ENCODE measurements at places on chromosomes 7 and 10. TPM values are rescaled to one million over a fixed set of nuclear protein-coding genes. Genes with fewer than 3 reads are reported as not detected.

Gene ELFN1
- polyA plus RNA-seq, result 2.3 TPM

GRCh38 chr10:12685261-12686058 is 316.1 kb downstream of the CCDC3 start:
- H3K4me1 ChIP-seq, result no peaks in the 10 kb centered on the region
- no peaks in the 10 kb centered on the region for H3K36me3 ChIP-seq
- H3K4me3 ChIP-seq, result no peak overlapping the region
- DNase-seq, result no peak
- peak overlapping the region; percentile 15 for H3K27ac ChIP-seq
- no peaks in the 10 kb centered on the region for H3K27me3 ChIP-seq

- no peaks in the 10 kb centered on the region for H3K4me1 ChIP-seq
- H3K36me3 ChIP-seq, result no peaks in the 10 kb centered on the region
- no peak for DNase-seq
- H3K27ac ChIP-seq, result no peak overlapping the region
These were observed 209.1 kb downstream of the BICC1 start for GRCh38 chr10:58721601-58722281.

DNA sequence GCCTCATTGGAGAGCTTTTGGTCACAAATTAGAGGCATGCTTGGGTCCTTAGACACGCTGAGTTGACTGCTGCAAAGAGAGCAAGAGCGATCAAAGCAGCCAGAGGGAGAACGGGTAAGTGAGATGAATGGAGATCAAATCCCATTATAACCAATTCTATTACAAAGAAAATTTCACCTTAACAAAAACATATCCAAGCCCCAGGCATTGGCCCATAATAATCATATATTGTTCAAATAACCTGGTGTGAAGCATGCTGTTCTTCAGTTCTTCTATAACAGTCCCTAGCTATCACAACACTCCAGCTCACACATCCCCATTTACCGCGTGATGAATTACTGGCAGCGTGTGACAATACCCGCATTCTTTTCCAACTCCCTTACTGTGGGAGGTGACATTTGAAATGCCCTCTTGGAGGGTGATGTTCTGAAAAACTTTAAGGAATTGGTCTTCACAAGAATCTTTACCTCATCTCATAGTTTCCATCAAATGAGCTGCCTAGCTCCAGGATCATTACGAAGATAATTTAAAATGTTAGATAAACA is 156.1 kb upstream of the PLXNA4 start:
- H3K4me1 ChIP-seq, result no peaks in the 10 kb centered on the region
- DNase-seq, result no peak
- peaks cover 5% of the 10 kb centered on the region for H3K27me3 ChIP-seq
- no peak overlapping the region for H3K27ac ChIP-seq
- H3K4me3 ChIP-seq, result no peak overlapping the region
- H3K36me3 ChIP-seq, result no peaks in the 10 kb centered on the region

Gene ELAPOR2
- polyA plus RNA-seq, result 8.2 TPM

Gene PON3
- 10.6 TPM for polyA plus RNA-seq

Gene ENO4
- 1.1 TPM for polyA plus RNA-seq

Gene CYP3A4
- 14.3 TPM for polyA plus RNA-seq

GRCh38 chr7:159263430-159263829 is 118.8 kb upstream of the VIPR2 start:
- H3K27me3 ChIP-seq, result no peaks in the 10 kb centered on the region
- no peaks in the 10 kb centered on the region for H3K4me1 ChIP-seq
- DNase-seq, result no peak
- H3K4me3 ChIP-seq, result no peak overlapping the region
- no peak overlapping the region for H3K27ac ChIP-seq

GRCh38 chr10:126889421-126889820 is 15.8 kb upstream of the DOCK1 start:
- no peaks in the 10 kb centered on the region for H3K36me3 ChIP-seq
- H3K27me3 ChIP-seq, result no peaks in the 10 kb centered on the region
- no peak overlapping the region for H3K27ac ChIP-seq
- H3K4me3 ChIP-seq, result no peak overlapping the region
- no peak for DNase-seq
- no peaks in the 10 kb centered on the region for H3K4me1 ChIP-seq

DNA sequence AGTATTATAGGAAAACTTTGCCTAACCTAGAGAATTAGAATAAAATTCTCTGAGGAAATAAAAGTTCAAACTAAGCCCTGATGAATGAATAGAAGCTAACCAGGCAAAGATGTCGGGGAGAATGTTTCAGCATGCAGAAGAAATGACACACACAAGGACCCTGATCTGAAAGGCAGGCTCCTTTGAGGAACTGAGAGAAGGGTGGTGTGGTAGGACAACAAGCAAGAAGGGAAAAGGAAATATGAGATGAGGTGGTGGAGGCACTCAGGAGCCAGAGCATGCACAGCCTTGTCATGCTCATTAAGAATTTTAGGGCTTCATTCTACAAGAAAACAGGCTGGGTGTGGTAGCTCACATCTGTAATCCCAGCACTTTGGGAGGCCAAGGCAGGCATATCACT is 90.6 kb downstream of the ARHGAP12 start:
- DNase-seq, result no peak
- no peaks in the 10 kb centered on the region for H3K4me1 ChIP-seq
- H3K27ac ChIP-seq, result no peak overlapping the region
- H3K27me3 ChIP-seq, result no peaks in the 10 kb centered on the region
- H3K36me3 ChIP-seq, result peaks cover 7% of the 10 kb centered on the region

Gene GRID1
- 1.7 TPM for polyA plus RNA-seq

Gene FEZF1
- not detected for polyA plus RNA-seq

Gene SPAM1
- 1.0 TPM for polyA plus RNA-seq

DNA sequence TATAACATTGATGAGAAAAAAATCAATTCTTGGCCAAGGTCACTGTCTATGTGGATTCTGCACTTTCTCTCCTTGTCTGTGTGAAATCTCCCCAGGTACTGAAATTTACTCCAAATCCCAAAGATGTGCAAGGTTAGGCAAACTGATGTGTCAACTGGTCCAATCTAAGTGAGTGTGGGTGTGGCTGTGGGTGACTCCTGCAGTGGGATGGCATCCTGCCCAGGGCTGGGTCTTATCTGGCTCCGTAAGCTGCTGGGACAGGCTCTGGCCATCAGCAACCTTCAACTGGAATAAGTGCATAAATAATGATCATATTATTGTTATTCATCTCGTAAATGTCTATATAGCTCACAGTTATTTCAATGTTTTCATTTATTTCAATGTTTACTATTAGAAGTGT is 79.3 kb downstream of the JCAD start:
- H3K4me1 ChIP-seq, result no peaks in the 10 kb centered on the region
- H3K4me3 ChIP-seq, result no peak overlapping the region
- no peak for DNase-seq
- no peaks in the 10 kb centered on the region for H3K36me3 ChIP-seq

DNA sequence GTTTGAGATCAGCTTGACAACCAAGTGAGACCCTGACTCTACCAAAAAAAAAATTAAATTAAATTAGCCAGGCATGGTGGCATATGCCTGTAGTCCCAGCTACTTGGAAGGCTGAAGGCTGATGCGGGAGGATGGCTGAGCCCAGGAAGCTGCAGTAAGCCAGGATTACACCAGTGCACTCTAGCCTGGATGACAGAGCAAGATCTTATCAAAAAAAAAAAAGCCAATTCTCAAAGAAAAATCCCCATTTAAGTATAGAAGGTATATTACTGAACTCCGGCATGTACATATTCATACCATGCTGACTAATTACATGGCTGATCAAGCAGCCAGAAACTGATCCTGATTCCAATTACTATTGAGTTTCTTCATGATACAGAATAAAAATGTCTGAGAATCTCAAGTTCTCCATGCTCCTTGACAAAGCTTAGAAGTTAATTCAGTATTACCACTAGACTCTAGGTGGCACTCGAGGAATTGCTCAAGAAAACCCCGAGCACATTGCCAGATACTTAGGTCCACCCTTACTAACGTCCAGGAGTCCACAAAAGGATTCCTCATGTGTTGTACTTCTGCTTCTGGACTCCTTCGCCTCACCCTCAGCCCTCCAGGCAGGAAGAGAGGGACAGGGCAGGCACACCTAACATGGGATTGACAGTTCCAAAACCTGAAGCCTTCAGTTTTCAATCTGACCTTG is 148.9 kb downstream of the PARD3 start:
- DNase-seq, result peak; percentile 77
- H3K36me3 ChIP-seq, result no peaks in the 10 kb centered on the region
- H3K27ac ChIP-seq, result no peak overlapping the region
- H3K4me3 ChIP-seq, result no peak overlapping the region

- H3K4me1 ChIP-seq, result no peaks in the 10 kb centered on the region
- no peaks in the 10 kb centered on the region for H3K36me3 ChIP-seq
- DNase-seq, result no peak
- no peaks in the 10 kb centered on the region for H3K27me3 ChIP-seq
- H3K27ac ChIP-seq, result no peak overlapping the region
These were observed 477.1 kb downstream of the RPS24 start for GRCh38 chr10:78510566-78511323.

Gene GIMAP8
- polyA plus RNA-seq, result 6.3 TPM

DNA sequence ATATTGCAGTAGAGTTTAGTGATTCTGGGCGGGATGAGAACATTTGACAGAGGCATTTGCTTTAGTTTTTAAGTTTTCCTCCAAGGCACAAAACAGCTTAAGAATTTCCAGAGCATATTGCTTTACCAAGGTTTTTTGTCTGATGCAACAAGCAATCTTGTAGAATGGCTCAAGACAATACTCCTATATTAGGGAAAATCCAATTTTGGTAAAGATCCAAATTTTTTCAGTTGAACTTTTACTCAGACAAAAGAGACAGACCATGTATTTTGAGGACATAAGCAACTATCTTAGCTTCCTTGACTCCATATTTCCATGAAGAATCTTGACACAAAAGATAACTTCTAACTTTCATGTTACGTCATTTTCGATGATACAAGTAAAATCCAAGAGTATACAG is 92.3 kb upstream of the NANOS1 start:
- H3K27ac ChIP-seq, result no peak overlapping the region
- no peaks in the 10 kb centered on the region for H3K36me3 ChIP-seq
- no peak overlapping the region for H3K4me3 ChIP-seq
- H3K4me1 ChIP-seq, result no peaks in the 10 kb centered on the region

- H3K4me1 ChIP-seq, result no peaks in the 10 kb centered on the region
- DNase-seq, result no peak
- H3K4me3 ChIP-seq, result no peak overlapping the region
- no peak overlapping the region for H3K27ac ChIP-seq
- H3K36me3 ChIP-seq, result no peaks in the 10 kb centered on the region
These were observed 828.7 kb downstream of the TYW1 start for GRCh38 chr7:67825356-67825755.

DNA sequence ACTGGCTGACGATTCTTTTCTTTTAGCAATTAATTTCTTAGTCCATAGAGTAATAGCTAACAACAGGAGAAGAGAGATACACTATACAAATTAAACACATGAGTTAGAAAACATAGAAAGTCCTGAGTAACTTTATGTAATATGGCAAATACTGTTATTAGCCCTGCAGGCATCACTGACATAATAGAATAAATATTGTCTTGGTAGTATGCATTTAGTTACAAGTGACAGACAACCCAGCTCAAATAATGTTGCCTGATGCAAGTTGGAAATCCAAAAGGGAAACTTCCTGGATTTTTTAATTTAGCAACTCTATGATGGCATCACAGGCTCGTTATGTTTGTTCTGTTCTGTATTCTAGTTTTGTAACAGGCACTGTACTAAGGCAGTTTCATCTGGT is 95.1 kb downstream of the DKK1 start:
- no peak overlapping the region for H3K27ac ChIP-seq
- no peaks in the 10 kb centered on the region for H3K36me3 ChIP-seq

GRCh38 chr10:62869958-62870357 is 53.8 kb upstream of the EGR2 start:
- no peak overlapping the region for H3K27ac ChIP-seq
- H3K4me3 ChIP-seq, result no peak overlapping the region
- DNase-seq, result no peak
- no peaks in the 10 kb centered on the region for H3K36me3 ChIP-seq

Gene AZGP1
- polyA plus RNA-seq, result 13.9 TPM
